ENCODE measurements at places on chromosomes 1 and 21. TPM values are rescaled to one million over a fixed set of nuclear protein-coding genes. Genes with fewer than 3 reads are reported as not detected.
A peak's percentile ranks its signal among the peaks of the same experiment; 100 is the strongest.

The FCGR2B gene
- polyA plus RNA-seq = 2.2 TPM

The ACTL8 gene
- not detected for polyA plus RNA-seq

The GABPA gene
- polyA plus RNA-seq = 7.5 TPM

The CYP4A22 gene
- polyA plus RNA-seq = not detected

The TCP10L gene
- 1.3 TPM for polyA plus RNA-seq

The REG4 gene
- polyA plus RNA-seq = 6.3 TPM

The NPPA gene
- 2.0 TPM for polyA plus RNA-seq

DNA sequence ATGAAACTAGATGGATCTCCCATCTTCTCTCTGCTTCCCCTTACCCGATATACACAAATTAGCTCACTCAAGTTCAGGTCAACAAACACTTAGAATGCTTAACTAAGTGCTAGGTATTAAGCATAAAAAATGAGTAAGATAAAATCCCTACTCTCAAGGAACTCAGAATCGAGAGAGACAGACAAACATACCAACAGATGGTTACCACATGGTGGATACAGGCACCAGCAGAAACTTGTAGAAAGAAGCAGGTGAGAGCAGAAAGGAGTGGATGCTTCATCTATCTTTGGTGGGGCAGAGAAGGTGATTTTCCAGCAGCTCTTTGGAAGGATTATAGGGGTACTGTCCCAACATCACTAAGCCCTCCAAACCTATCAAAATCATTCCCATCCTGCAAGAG lies 32.2 kb downstream of the C8B start:
- H3K4me3 ChIP-seq = no peak overlapping the region
- no peaks in the 10 kb centered on the region for H3K27me3 ChIP-seq
- no peaks in the 10 kb centered on the region for H3K4me1 ChIP-seq

DNA sequence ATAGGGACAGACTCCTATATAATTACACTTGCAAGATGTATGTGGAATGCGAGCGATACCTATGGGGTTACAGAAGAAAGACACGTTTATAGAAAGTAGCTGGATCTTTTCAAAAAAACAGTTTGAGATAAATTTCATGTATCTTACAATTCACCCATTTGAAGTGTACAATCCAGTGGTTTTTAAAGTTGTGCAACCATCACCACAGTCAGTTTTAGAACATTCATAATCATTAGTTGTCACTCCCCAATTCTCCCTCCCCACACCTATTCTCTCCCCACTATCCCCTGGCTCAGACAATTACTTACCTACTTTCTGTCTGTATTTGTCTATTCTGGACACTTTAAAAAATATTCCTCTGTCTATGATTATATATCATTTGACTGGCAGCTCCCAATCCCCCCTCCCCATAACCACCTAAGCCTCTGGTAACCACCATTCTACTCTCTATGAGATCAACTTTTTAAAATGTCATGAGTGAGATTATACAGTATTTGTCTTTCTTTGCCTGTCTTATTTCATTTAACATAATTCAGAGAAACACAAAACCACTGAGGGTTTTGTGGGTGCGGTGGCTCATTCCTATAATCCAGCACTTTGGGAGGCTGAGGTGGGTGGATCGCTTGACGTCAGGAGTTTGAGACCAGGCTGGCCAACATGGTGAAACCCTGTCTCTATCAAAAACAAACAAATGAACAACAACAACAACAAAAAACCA lies 39.1 kb downstream of the MRPS6 start:
- H3K27ac ChIP-seq = no peak overlapping the region
- no peaks in the 10 kb centered on the region for H3K36me3 ChIP-seq
- no peaks in the 10 kb centered on the region for H3K27me3 ChIP-seq
- peaks cover 18% of the 10 kb centered on the region for H3K4me1 ChIP-seq

DNA sequence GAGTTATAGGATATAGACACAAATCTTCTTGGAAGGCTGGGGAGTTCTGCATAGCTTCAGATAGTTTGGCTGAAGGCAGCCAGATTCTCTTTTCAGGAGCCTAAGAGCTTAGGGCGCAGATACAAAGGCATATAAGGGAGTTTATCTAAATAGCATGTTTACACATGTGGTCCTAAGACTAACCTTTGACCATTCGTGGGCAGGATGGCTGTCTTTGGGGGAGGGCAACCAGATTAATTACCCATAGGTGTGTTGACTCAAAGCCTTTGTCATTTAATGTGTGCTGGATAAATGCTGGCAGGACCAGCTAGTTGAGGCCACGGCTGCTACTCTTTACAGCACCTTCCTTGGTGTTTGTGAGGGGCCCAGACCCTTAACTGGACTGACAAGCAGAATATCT lies 71.8 kb downstream of the IER5 start:
- no peaks in the 10 kb centered on the region for H3K4me1 ChIP-seq
- no peak for DNase-seq
- H3K27me3 ChIP-seq = no peaks in the 10 kb centered on the region
- no peaks in the 10 kb centered on the region for H3K36me3 ChIP-seq

DNA sequence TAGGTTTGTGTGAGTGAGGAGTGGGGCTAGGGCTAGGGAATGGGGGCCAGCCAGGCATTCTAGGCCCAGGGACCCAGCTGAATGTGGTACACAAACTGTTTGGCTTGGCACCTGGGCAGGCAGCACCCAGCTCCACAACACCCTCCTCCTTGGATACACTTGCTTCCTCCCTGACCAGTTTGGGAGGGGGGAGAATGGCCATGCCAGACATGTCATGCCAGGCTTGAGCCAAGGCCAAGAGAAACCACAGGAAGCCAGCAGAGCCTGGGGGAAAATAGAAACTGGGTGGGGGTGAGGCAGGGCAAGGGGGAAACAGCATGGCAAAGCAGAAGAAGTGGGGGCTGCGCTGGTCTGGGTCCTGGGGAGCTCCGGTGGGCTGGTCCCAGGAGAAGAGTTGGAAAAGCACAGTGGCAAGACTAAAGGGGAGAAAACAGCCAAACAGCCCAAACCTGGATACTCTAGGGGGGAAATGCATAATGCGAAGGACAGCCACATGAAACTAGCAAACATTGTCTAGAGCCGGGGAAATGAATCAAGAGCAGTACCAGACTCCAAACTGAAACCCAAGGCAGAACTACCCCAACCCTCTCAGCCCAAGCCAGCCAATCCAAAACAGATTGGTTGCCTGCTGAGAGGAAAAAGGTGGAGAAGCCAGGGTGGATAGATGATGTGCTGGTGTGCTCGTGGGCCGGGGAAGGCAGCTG lies 47.9 kb downstream of the LGR6 start:
- H3K36me3 ChIP-seq = no peaks in the 10 kb centered on the region
- H3K4me1 ChIP-seq = no peaks in the 10 kb centered on the region

DNA sequence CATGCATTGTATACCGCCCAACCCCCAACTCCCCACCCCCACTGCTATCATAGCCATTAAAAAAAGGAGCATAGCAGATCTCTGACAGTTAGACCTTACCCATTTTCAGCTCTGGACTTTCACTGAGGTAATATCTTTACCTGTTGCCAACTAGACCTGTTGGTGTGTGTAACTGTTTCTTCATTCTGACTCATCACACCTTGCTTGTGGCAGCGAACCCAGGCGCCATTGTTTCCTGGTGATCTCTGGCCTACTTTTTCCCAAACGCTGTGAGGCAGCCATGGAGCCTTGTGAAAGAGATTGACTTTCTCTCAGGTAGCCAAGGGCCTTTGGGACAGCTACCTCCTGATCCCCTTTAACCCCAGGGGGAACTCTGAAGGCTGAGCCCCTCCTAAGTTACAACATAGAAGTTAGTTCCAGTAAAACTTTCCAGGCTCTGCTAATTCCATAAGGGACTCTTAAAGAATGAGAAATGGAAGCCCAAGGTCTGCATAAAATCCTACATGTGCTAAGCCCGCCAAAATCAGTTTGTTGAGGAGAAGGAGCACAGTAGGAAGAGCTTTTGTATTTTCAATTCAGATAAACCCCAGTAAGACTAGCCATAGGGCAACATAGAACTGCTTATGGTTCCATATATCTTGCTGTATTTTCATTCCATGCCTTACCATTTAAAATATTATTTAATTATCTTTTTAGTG lies 196.1 kb upstream of the CAMK1G start:
- no peaks in the 10 kb centered on the region for H3K27me3 ChIP-seq
- no peaks in the 10 kb centered on the region for H3K36me3 ChIP-seq
- no peak overlapping the region for H3K27ac ChIP-seq
- no peaks in the 10 kb centered on the region for H3K4me1 ChIP-seq

DNA sequence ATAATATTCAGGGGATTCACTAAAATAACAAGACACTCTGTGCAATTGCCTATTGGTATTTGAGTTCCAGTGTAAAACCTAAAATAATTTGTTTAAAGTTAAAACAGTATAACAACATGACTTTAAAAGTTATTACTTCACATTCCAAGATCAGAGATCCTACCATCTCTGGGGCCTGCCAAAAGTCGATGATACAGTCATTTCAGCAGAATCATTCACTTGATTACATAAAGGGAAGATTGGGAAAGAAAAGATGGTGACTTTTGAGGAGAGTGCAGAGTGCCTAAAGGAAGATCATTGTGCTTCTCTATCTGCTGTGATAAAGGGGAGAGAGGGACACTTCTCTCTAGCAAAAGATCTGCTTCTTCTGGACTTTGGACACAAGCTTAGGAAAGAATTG lies 784.4 kb upstream of the ADGRL4 start:
- H3K4me3 ChIP-seq = no peak overlapping the region
- H3K27me3 ChIP-seq = no peaks in the 10 kb centered on the region
- no peak for DNase-seq
- no peaks in the 10 kb centered on the region for H3K4me1 ChIP-seq

- DNase-seq = no peak
- no peaks in the 10 kb centered on the region for H3K27me3 ChIP-seq
- H3K36me3 ChIP-seq = no peaks in the 10 kb centered on the region
- no peak overlapping the region for H3K4me3 ChIP-seq
- H3K27ac ChIP-seq = no peak overlapping the region
- H3K4me1 ChIP-seq = no peaks in the 10 kb centered on the region
Observed at GRCh38 chr21:39127506-39127905, 55.7 kb downstream of the PSMG1 start.

DNA sequence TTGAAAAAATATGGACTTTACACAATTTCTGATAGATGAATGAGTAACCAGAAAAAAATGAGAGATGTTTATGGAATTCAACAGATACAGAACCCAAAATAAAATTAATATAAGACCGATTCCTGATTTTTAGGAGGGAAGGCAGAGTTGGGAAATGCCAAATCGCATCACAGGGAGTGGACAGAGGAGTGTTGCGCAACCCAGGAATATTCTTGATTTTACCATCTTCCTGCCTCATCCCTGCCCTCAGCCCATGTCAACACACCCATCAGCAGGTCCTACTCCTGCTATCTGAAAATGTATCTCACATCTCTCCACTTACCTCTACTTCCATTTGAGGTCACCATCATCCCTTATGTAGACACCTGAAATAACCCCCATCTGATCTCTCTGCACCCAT lies 221.0 kb downstream of the DSCAM start:
- no peak for DNase-seq
- H3K27me3 ChIP-seq = no peaks in the 10 kb centered on the region

- peaks cover 13% of the 10 kb centered on the region for H3K4me1 ChIP-seq
- no peak overlapping the region for H3K27ac ChIP-seq
- no peaks in the 10 kb centered on the region for H3K27me3 ChIP-seq
- DNase-seq = no peak
- H3K36me3 ChIP-seq = no peaks in the 10 kb centered on the region
Observed at GRCh38 chr1:234553240-234554188, 56.5 kb downstream of the IRF2BP2 start.

DNA sequence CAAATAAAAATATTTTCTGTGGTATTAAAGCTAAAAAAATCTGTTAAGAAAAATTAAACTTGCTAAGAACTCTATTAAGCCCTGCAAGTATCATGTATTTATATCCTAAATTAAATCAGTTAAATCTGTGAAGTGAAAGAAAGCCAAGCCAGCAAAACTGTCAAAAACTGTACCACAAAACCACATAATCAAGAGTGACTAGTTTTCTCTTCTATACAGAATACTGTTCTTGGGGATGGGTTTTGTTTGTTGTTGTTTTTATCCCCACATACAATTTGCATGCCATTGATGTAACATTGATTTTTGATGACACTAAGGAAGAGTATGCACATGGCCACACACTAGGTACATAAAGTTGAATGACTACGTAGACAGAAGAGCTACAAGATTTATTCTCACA lies 20.4 kb downstream of the DPH5 start:
- no peak overlapping the region for H3K4me3 ChIP-seq
- H3K4me1 ChIP-seq = peaks cover 27% of the 10 kb centered on the region
- peaks cover 7% of the 10 kb centered on the region for H3K36me3 ChIP-seq
- H3K27me3 ChIP-seq = no peaks in the 10 kb centered on the region
- H3K27ac ChIP-seq = peak overlapping the region; percentile 51

DNA sequence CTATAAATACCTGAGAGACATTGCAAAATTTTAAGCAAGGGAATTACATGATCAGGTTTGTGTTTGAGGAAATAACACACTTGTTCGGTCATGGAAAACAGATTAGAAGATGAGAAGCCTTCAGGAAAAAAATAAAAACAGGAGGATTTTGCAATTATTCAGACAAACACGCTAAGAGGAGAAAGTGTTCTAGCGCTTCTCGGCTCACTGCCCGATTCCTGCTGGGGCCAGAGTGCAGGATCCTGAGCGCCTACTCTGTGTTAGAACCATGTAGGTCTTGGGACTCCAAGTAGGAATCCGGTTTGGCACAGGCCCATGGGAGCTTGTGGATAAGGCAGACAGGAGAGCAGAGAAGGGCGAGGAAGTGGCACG lies 8.1 kb upstream of the PRELP start:
- no peaks in the 10 kb centered on the region for H3K27me3 ChIP-seq
- no peaks in the 10 kb centered on the region for H3K36me3 ChIP-seq
- H3K4me3 ChIP-seq = no peak overlapping the region
- H3K27ac ChIP-seq = peak overlapping the region; percentile 80

DNA sequence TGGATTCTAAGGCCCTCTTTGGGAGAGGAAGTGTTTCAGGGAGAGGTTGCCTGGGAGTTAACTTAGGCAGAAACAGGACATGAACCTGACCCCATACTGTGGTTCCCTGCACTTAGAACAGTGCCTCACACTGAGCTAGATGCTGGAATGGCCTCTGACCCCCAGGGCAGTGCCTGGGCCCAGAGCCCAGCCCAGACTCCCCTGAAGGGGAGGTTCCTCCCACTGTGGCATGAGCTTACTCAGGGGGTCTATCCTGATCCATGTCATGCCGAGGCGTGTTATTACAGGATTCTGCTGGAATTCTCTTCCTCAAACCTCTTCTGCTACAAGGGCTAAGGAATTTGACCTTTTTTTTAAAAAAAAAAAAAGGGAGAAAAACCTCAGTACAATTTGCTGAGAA lies 72.2 kb downstream of the MRPL37 start:
- no peaks in the 10 kb centered on the region for H3K27me3 ChIP-seq
- peak overlapping the region; percentile 92 for H3K27ac ChIP-seq
- no peak for DNase-seq
- H3K4me1 ChIP-seq = peaks cover 99% of the 10 kb centered on the region
- no peak overlapping the region for H3K4me3 ChIP-seq
- no peaks in the 10 kb centered on the region for H3K36me3 ChIP-seq

DNA sequence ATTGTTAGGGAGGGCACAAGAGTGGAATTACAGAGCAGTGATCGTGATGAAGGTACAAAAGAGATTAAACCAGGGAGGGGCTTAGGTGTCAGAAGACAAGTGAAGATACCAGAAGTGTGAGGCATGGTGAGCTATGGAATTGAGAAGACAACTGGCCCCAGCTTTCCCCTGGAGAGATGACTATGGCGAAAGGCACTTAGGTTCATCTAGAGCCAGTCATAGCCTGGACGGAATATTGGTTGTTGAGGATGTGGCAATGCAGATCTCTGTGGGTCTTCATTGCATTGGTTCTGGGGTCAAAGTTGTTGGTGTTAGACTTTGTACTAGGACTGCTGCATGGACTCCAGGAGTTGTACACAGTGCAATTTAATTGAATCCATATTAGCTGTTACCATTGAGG lies 115.7 kb downstream of the FASLG start:
- no peaks in the 10 kb centered on the region for H3K36me3 ChIP-seq
- H3K4me1 ChIP-seq = no peaks in the 10 kb centered on the region
- no peak overlapping the region for H3K27ac ChIP-seq
- no peaks in the 10 kb centered on the region for H3K27me3 ChIP-seq
